Activated CD4-positive, alpha-beta T cell treated with anti-CD3 and anti-CD28 coated beads, Interleukin-2, amount 50 U/mL, for 24 hours (primary cell): ENCODE measurements at places on chromosomes 2 and 18.
A peak's percentile ranks its signal among the peaks of the same experiment; 100 is the strongest.

DNA sequence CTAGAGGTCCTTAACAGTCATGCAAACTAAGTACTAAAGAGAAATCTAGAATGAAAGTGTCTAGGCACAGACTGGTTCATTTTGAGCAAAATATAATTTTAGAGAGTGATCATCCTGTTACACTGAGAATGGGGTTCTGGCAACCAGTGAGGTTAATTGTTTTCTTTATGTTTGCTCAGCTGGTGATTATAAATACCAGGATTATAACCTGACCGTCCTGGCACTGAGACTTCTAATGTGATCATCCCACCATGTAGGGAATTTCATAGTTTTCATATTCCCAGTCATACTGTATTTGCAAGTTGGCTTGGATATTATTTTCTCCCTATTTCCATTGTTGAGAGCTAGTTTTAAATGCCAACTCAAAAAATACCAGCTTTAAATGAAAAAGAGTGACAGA, 852.5 kb upstream of the LRATD1 start:
- no peak for DNase-seq

- no peak for DNase-seq
Observed at GRCh38 chr18:21387886-21388285, 145.9 kb downstream of the GREB1L start.

- peak; percentile 97 for DNase-seq
Observed at GRCh38 chr2:9423100-9423921, at the start of the genes CPSF3 and ITGB1BP1. Gene CPSF3 (plus strand): TSS chr2:9423654. CDS start chr2:9423774, 120 bp downstream. Gene ITGB1BP1 (minus strand): TSS chr2:9423528. CDS start chr2:9418697, 4,831 bp downstream.

- DNase-seq = no peak
Observed at GRCh38 chr2:124035001-124035400, 9.9 kb downstream of the CNTNAP5 start.

DNA sequence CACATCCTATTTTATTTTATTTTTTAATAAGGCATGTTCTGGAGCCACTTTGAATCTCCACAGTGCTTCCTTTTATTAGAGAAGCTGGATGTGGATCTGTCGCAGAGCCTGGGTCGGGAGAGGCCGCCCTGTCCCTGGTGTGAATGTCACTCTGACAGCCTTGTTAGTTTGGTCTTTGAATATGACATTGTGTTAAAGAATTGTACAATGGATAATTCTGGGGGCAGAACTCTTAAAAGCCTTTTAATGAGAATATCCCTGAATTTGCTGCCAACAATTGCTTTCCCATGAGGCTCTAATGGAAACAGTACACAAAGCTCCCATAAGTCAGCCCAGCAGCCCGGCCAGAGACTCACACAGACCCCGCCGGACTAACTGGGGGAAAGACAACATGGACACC, 82.4 kb downstream of the MTCL1 start:
- no peak for DNase-seq

- no peak for DNase-seq
Observed at GRCh38 chr2:73032702-73033097, 38.8 kb downstream of the SFXN5 start.

- no peak for DNase-seq
Observed at GRCh38 chr2:168230389-168230788, 17.0 kb downstream of the STK39 start.

GRCh38 chr2:67938053-67938452, 124.8 kb downstream of the C1D start:
- DNase-seq = no peak

- no peak for DNase-seq
Observed at GRCh38 chr2:114011713-114012112, 121.8 kb downstream of the ACTR3 start.

DNA sequence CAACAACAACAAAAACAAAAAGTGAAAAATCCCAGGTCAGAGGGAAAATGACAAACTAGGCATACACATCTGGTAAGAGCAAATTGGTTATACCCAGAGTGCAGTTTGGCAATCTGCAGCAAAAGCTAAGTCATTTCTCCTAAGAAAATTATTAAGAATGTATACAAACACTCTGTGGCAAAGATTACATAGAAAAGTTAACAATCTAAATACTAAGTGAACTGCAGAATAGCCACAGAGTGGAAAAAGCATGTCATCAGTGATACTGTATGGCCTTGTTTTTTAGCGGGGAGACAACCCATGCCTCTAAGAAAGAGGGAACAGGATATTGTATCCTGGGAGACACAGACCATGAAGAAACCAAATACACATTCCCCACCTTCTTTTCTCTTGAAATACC, 136.0 kb upstream of the ITGB6 start:
- DNase-seq = no peak

- DNase-seq = no peak
Observed at GRCh38 chr2:200399046-200399445, 92.6 kb downstream of the SPATS2L start.

DNA sequence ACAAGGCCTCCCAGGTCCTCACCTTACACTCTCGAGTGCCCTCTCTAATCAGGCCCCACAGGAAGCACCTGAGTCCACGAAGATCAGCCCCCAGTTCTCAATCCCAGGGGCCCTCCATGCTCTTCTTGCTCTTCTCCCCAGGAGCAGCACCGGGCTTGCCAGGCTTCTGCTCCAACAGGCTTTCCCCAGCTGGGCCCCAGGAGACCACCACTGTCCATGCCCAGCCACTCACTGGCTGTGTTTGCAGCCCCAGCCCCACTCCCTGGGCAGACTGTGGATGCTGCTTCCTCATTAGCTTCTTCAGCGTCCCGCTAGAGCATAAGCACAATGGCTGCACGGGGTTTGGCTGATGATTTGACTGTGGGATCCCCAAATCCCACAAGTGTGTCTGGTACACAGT, 781.9 kb downstream of the GALR1 start:
- DNase-seq = no peak

DNA sequence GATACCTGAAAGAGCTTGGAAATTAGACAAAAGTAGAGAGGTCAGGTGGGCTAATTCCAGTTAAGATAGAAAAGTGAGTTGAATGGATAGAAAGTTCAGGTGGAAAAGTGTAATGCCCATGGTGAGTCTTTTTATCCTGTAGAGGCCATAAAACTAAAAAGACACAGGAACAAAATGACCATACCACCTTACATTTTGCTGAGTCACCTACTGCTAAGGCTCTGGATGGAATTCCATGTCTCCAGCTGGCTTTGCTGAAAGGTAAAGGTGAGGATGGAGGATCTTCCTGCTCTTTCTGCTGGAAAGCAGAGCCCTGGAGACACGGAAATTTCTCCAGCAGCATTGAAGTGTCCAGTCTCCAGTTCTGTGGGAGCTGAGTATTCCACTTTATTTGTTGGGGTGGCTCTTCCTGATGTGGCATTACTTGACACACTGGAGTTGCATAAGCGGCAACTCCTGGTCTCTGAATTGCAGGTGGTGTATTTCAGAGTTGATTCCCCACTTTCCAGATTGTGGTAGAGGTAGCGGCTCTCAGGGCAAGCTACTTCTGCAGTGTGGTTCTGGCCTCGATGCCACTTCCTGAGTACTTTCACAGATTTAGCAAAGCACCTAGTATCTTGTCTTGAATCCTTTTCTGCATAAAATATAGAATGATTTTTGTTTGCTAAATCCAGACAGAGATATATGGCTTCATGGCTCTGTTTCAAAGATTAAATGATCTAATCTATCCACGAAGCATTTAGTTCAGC, 10.7 kb downstream of the IL1RL2 start:
- DNase-seq = no peak

DNA sequence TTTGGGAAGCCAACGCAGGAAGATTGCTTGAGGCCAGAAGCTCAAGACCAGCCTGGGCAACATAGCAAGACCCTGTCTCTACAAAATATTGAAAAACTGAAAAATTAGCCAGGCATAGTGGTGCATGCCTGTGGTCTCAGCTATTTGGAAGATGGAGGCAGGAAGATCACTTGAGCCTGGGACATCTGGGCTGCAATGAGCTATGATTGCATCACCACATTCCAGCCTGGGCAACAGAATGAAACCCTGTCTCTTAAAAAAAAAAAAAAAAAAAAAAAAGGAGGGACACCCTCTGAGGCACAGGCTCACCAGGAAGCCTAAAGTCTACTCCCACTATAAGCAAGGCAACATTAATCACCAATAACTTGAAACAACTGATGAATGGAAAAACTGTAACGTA, 151.1 kb downstream of the CCDC148 start:
- DNase-seq = no peak

DNA sequence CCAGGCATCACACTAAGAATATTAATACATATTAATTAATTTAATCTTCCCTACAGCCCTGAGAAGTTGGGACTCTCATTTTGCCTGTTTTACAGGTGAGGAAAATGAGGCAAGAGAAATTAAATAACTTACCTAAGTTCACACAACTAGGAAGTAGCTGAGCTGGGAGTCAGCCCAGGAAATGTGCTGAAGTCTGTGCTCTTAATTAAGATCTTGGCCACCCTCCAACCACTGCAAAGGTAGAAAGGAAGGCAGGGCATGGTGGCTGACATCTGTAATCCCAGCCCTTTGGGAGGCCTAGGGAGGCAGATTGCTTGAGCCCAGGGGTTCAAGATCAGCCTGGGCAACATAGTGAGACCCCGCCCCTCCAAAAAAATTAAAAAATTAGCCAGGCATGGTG, 12.9 kb upstream of the MGAT4A start:
- DNase-seq = no peak

DNA sequence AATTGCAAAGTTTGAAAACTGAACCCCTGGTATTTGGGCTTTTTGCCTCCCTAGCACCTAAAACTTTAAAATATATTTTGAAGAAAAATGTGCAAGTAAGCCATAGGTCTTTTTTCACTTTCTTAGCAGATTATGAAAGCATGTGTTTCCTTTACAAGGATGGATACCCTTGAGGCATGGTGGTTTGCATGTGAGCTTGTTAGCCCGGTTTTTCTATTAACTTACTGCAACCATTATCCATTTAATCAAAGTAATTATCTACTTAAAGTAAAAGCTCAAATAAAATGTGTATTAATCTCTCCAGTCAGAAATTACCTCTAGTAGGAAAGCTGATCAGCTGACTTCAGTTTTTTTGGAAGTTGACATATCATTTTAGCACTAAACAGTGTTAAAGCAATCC, 140.6 kb downstream of the EML6 start:
- no peak for DNase-seq

DNA sequence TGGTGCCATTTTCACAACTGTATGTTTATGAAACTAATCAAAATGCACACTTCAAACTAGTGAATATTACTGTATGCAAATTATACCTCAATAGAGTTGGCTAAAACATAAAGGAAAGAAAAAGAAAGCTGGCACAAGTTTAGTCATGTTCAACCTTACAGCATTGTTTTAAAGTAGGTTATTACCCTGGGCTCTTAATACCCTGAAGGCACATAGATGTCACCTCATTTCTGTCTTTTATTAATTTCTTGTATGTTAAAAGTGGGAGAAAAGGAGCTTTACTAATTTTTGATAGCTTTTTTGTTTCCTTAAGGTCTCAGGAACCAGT, 32.7 kb downstream of the TMEM131 start:
- no peak for DNase-seq

DNA sequence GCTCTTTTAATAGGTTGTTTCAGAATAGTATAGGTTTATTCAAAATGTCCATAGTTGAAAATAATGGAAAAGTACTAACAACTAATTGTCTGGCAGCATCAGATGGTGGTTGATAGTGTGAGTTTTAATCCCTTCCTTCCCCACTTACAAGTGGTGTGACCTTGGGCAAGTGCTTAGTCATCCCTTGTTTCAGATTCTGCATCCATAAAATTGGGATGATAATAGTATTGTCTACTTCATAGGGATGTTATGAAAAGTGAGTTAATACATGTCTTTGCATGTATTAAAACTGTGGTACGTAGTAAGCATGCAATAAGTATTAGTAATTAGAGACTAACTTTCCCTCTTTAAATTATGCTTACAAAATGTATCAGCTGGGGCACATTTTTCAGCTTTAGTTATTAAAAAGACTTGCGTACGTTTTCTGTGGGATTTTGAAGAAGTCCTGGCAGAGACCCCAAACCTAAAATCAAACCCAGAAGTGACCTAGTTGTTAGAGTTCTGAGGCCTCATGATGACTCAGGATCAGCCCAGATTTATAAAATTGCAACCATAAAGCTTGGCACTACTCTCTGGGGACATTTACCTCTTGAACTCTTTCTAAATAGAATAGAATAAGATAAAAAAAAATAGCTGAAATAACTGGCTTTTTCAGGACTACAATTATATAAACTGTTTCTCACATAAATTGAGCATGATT, 8.6 kb downstream of the ITGA4 start:
- no peak for DNase-seq

- DNase-seq = no peak
Observed at GRCh38 chr2:172642301-172643020, 86.6 kb downstream of the PDK1 start.

GRCh38 chr2:31236433-31237205, 2.7 kb downstream of the EHD3 start:
- DNase-seq = no peak

GRCh38 chr2:189798312-189799029, 14.2 kb downstream of the PMS1 start:
- no peak for DNase-seq

DNA sequence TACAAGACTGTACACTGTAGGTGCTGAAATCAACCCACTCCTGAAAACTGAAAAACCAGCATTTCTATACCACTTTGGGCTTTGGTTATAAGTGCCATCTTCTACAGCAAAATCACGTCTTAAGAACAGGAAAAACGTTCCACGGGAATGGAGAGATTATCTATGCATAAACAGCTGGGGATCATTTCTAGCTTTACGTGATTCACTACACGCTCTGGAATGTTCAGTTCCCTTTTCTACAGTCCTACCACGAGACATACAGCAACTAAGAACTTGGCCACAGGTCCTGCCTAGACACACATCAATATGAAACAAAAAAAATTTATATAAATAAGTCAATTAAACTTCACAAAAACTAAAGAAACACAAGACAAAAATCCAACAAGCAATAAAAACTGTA, 3.6 kb downstream of the CXCR4 start:
- DNase-seq = no peak

DNA sequence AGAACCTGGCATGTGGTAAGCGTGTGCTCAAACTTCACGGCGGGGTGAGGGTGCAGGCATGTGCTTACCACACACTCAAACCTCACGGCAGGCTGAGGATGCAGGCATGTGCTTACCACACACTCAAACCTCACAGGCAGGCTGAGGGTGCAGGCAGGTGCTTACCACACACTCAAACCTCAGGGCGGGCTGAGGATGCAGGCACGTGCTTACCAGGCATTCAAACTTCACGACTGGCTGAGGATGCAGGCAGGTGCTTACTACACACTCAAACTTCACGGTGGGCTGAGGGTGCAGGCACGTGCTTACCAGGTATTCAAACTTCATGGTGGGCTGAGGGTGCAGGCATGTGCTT, 105.0 kb upstream of the ALKAL2 start:
- no peak for DNase-seq

GRCh38 chr2:53632714-53633113, 134.9 kb upstream of the CHAC2 start:
- DNase-seq = no peak

- no peak for DNase-seq
Observed at GRCh38 chr2:227376656-227377396, 2.3 kb downstream of the TM4SF20 start.
